Central memory CD8-positive, alpha-beta T cell (primary cell): ENCODE measurements at places on chromosomes 3 and 15.

GRCh38 chr3:184993394-184993793, 159.5 kb downstream of the C3orf70 start:
- H3K36me3 ChIP-seq = peaks cover 18% of the 10 kb centered on the region
- H3K27me3 ChIP-seq = no peaks in the 10 kb centered on the region
- no peak for DNase-seq
- no peak overlapping the region for H3K4me3 ChIP-seq

DNA sequence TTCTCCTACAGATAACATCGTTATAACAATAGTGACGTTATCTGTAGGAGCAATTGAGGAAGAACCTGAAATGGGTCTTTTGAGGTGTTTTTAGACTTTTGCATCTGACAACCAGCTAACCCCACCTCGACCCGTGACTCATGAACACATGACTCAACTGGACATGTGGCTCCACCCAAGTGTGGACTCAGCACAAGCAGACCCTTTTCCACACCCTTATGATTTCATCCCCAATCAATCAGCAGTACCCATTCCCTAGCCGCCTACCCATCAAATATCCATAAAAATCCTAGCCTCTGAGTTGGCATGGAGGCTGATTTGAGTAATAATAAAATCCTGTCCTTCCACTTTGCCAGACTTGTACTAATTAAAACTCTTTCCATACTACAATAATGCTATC, 255.4 kb downstream of the ARPP21 start:
- no peak overlapping the region for H3K4me3 ChIP-seq
- H3K4me1 ChIP-seq = no peaks in the 10 kb centered on the region

GRCh38 chr15:80778964-80779657, at the start of gene CEMIP:
Gene CEMIP (plus strand): TSS chr15:80779370. CDS start chr15:80873880, 94,510 bp downstream.
- H3K27me3 ChIP-seq = peaks cover 63% of the 10 kb centered on the region
- peaks cover 9% of the 10 kb centered on the region for H3K4me1 ChIP-seq
- peaks cover 2% of the 10 kb centered on the region for H3K36me3 ChIP-seq
- no peak for DNase-seq

DNA sequence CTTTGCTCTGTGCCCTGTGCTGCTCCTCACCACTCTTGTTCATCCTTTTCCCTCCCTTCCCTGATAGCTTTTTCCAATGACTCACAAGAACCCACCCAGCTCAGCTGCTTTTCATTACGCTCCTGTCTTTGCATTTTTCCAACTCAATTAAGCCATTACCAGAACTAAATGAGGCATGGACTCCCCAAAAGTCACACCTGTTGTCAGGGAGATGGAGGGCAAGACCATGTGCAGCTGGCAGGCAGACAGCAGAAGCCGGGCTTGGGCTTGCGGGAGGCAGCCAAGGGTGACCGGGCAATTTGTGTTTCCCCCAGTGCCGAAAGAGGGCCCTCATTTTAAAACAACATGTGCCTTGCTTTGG, 64.3 kb downstream of the CASR start:
- H3K4me3 ChIP-seq = no peak overlapping the region
- H3K36me3 ChIP-seq = peaks cover 1% of the 10 kb centered on the region
- no peak overlapping the region for H3K27ac ChIP-seq

DNA sequence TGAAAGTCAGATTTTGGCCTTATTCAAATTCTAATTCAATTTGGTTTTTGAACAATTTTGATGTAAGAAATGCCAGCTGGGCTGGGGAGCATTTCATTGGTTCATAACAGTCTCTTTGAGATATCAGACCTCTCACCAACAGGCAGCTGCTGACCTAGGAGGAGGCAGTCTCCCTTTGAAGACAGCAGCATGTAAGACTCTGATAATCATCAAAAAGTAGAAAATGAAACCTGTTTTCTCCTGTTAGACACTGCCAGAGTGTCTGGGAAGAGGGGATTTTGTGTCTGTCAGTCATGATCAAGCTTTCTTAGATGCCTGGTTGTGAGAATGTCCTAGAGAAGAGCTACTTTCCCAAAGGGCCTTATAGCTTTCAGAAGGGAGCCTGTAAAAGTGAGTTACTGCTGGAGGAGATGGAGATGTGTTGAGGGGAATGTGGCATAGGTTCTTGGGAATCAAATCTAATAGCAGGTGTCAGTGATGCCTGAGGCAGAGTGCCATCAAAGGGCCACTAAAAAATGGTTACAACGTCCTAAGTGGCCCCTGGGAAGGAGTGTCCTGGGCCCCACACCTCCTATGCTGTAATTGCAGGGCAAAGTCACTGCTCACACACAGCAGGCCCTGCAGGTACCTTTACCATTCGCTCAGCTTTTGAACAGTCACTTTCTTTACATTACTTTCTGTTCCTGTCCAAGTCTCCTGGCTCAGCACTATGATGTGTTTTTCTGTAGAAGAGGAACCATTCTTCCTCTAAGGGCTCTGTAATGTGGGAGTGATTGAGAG, 43.1 kb downstream of the FSTL1 start:
- no peaks in the 10 kb centered on the region for H3K36me3 ChIP-seq
- DNase-seq = no peak
- no peaks in the 10 kb centered on the region for H3K4me1 ChIP-seq
- H3K4me3 ChIP-seq = no peak overlapping the region
- H3K27me3 ChIP-seq = peaks cover 9% of the 10 kb centered on the region

DNA sequence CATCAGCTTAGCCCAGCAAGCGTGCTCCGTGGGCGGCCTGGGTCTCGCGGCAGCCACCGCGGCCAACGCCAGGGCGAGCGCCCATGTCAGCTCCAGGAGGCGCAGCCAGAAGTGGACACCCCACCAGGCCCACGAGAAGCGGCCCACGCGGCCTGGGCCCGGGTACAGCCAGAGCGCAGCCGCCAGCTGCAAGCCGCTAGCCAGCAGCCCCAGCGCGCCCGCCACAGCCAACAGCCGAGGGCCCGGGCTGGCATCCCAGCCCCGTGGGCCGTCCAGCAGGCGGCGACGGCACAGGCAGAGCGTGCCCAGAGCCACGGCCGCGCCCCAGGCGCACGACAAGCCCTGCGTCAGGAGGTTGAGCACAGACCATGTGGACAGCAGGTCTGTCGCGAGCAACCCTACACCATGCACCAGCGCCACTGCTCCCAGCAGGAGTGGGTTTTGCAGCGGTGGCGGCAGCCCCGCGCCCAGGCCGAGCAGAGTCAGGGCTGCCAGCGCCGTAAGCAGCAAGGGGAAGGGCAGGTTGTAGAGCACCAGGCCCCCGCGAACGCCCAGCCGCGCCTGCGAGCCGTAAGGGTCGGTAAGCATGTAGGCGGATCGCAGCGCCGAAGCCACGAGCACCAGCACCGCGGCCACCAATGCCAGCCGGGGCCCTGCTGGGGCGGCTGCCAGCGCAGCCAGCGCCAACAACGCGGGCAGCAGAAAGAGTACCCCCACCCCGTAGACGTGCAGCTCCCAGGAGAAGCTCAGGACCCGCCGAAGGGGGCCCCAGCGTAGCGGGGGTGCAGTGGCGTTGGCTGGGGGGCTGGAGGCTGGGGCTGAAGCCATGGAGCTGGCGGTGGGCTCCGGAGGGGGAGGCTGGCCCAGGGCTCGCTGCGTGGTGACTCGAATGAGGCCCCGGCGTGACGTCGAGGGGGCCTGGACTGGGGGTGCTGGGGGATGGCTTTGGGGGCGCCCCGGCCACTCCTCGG, 4.9 kb downstream of the PRRT3 start:
- H3K4me3 ChIP-seq = no peak overlapping the region
- peaks cover 5% of the 10 kb centered on the region for H3K36me3 ChIP-seq
- no peak overlapping the region for H3K27ac ChIP-seq
- DNase-seq = no peak

DNA sequence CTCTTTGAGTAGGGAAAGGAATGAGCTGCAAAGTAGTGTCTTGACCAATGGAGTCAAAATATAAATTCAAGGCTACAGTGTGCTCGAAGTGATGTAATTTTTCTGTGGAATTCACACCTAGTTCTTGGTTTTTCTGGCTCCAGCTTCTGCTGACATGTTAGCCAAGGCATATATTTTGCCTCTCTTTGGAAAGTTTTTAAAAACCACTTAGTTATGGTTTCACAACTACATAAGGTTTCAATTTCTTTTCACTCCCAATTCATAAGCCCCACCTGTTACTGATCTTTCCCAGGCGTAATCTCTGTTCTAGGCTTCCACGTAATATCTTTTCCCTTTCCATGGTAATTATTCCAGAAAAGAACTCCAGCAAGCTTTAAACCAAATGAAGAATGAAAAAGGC, 46.9 kb downstream of the GADL1 start:
- peaks cover 22% of the 10 kb centered on the region for H3K27me3 ChIP-seq
- H3K4me3 ChIP-seq = no peak overlapping the region
- no peaks in the 10 kb centered on the region for H3K36me3 ChIP-seq
- no peak overlapping the region for H3K27ac ChIP-seq
- no peak for DNase-seq

DNA sequence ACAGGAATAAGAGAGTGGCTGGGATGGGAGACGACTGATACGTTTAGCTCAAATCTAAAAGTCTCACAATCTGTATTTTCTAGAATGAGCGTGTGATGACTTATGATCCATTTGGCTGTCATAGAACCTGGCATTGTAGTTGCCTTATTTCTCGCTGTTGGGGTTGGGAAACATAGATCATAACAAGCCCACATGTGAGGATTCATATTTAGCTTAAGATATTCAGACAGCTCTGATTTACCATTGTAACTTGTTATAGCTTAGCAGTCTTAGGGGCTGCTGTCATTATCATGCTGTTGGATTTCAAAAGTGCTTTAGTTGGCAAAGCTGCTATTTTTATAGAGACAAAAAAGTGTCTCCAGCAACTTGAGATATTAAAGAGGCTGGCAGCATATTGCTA, 871.3 kb downstream of the ZPLD1 start:
- no peak for DNase-seq
- H3K27ac ChIP-seq = no peak overlapping the region
- H3K27me3 ChIP-seq = no peaks in the 10 kb centered on the region
- H3K4me1 ChIP-seq = no peaks in the 10 kb centered on the region
- H3K36me3 ChIP-seq = no peaks in the 10 kb centered on the region
- H3K4me3 ChIP-seq = no peak overlapping the region

GRCh38 chr3:160748787-160749186, 7.2 kb upstream of the PPM1L start:
- H3K27me3 ChIP-seq = peaks cover 31% of the 10 kb centered on the region
- H3K4me1 ChIP-seq = no peaks in the 10 kb centered on the region
- no peak overlapping the region for H3K27ac ChIP-seq
- H3K4me3 ChIP-seq = no peak overlapping the region

DNA sequence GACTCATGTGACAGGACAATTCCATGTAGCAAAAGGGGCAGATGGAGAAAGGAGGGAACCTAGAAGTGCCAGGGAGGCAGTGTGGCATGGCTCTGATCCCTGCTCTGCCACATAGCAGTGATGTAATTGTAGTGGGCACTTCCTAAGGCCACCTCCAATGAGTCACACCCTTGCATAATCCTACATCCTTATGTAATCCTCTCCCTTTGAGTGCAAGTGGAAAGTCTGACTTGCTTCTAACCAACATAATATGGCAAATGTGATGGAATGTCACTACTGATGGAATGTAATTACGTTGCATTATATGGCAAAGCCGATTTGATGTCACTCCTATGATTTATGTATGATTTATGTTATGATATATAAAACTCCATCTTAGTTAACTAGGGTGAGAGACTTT, 72.9 kb upstream of the ATP2C1 start:
- no peak overlapping the region for H3K4me3 ChIP-seq
- DNase-seq = no peak
- no peaks in the 10 kb centered on the region for H3K4me1 ChIP-seq
- no peaks in the 10 kb centered on the region for H3K36me3 ChIP-seq
- peaks cover 34% of the 10 kb centered on the region for H3K27me3 ChIP-seq

DNA sequence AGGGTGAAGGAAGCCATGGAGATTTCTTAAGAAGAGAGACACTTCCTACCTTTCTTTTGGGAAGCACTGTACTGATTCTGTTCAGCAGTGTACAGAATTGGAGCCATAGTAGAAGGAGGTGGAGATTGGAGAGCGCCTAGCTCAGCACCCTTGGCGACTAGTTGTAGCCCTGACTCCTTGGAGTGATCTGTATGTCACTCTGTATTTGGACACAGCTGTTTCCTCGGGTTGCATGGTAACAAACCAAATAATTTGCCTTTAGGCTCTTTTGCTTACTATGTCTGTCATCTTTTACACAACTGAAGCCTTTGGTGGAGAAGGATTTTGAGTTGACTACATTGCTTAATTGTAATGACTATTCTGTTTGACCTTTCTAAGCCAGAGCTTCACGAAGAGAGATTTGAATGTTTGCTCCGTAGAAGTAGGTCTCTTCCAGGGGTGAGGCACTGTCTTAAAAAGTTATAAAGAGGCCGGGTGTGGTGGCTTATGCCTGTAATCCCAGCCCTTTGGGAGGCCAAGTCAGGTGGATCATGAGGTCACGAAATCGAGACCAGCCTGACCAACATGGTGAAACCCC, 77.1 kb downstream of the AKAP13 start:
- DNase-seq = no peak
- peaks cover 73% of the 10 kb centered on the region for H3K4me1 ChIP-seq
- no peaks in the 10 kb centered on the region for H3K36me3 ChIP-seq

DNA sequence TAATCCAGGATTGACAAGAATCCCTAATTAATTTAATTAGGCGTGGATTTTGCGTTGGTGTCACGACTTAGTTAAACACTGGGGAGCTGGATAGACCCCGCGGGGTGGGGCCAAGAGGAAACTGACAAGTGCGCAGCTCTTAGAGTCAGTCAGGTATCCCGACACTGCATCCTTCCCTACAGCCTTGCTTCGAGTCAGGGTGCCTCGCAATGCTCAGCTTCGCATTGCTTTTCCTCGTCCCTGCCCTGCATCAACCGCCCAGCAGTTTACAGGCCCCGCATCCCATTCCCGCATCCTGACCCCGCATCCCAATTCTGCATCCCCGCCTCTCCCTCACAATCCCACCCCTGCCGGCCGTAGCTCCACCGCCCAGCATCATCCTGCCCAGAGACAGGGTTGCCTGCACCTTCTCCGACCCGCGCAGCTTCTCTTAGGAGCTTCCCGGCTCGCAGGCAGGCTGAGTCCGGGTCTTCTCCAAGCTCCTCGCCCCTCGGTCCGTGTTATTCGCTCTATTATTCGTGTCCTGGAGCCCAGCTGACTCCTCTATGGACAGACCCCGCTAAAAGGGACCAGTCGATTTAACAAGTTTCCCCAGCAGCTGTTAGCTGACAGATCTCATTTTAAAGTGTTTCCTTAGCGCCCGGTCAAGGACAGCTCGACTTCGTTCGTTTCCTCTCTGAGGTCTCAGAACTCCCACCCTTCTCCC, 699 bp upstream of the SHOX2 start:
- DNase-seq = no peak
- H3K36me3 ChIP-seq = peaks cover 26% of the 10 kb centered on the region
- peaks cover 52% of the 10 kb centered on the region for H3K4me1 ChIP-seq
- H3K4me3 ChIP-seq = peak overlapping the region; percentile 86
- peak overlapping the region; percentile 94 for H3K27ac ChIP-seq
- peaks cover 66% of the 10 kb centered on the region for H3K27me3 ChIP-seq

GRCh38 chr3:152667267-152667666, 167.7 kb upstream of the P2RY1 start:
- no peak for DNase-seq
- H3K27me3 ChIP-seq = peaks cover 27% of the 10 kb centered on the region
- no peaks in the 10 kb centered on the region for H3K4me1 ChIP-seq
- H3K27ac ChIP-seq = no peak overlapping the region
- H3K36me3 ChIP-seq = peaks cover 1% of the 10 kb centered on the region
- H3K4me3 ChIP-seq = no peak overlapping the region
